ENCODE measurements at places on chromosomes 13 and 19.

DNA sequence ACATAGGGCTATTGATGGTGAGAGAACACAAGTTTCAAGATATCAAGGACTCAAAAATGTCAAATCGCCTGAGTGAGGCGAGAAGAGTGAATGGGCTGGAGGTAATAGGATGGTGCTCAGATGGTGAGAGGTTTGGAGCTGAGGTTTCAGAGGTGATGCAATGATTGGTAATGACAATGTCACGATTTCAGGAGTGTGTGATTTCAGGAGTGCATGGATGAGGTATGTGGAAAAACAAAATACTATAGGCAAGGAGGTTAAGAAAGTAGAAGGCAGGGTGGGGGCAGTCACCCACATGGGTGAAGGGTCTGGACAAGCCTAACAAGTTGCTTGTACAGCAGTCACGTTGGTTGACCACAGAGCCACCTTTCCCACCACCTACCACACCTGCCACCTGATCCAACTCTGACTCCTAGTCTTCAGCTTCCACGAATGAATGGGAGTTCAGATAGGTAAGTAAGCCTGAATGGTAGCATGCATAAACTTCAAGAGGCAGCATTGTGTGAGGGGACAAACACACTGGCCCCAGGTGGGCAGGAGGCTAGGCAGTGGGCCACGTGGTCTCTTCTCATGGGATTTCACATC is 71.5 kb downstream of the RUBCNL start:
- no peak for DNase-seq

DNA sequence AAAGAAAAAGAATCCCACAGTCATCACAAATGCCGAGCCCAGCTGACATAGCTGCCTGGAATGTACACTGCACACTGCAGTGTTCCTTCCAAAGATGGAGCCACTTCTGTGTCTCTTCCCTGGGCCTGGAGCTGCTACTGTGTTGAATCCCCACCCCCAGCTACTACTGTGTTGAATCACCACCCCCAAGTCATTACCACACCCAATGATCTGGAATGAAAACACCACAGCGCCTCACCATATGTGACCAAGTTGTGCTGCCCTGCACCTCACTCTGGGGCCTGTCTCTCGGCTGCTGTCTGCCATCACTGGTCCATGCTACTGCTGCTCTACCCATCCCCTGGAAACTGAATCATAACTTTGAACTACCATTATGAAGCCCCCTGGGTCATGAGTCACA is 861.2 kb downstream of the UQCRFS1 start:
- no peak for DNase-seq

DNA sequence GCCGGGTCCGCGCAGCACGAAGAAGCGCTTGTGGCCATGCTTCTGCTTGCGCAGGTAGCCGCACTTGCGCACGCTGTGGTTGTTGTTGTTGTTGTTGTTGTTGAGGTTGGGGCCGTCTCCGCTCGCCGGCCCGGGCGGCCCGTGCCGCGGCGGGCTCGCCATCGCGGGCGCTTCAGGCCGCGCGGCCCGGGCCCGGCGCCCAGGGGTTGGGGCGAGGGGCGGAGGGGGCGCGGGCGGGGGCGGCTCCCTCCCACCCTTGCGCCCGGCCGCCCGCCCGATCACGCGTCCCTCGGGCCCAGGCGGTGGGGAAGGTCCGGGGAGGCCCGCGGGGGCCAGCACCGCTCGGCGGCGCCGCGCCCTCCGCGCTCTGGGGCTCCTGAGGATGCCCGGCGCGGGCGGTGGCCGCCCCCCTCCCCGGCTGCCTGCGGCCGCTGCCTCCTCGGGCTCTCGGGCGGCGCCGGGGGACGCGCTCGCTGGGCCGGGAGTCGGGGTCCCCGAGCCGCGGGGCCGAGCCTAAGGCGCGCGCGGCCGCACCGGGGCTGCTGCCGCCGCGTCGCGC is 412 bp downstream of the IRS2 start:
- no peak for DNase-seq

DNA sequence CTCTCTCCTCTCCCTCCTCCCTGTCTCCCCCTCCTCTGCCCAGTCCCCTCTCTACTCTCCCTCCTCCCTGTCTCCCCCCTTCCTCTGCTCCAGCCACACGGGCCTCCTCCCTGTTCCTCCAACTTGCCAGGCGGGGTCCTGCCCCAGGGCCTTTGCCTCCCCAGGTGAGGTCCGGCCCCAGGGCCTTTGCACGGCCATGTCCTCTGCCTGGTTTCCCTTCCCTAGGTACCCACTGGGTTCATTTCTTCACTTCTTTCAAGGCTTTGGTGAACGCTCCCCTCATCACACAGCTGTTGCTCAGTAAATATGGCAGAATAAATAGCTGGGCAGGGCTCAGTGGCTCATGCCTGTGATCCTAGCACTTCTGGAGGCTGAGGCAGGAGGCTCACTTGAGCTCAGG is 21.2 kb downstream of the MISP start:
- DNase-seq: no peak

GRCh38 chr19:49069026-49069425 is 3.5 kb downstream of the KCNA7 start:
- no peak for DNase-seq

GRCh38 chr19:13541554-13541953 is 35.3 kb upstream of the CACNA1A start:
- no peak for DNase-seq

DNA sequence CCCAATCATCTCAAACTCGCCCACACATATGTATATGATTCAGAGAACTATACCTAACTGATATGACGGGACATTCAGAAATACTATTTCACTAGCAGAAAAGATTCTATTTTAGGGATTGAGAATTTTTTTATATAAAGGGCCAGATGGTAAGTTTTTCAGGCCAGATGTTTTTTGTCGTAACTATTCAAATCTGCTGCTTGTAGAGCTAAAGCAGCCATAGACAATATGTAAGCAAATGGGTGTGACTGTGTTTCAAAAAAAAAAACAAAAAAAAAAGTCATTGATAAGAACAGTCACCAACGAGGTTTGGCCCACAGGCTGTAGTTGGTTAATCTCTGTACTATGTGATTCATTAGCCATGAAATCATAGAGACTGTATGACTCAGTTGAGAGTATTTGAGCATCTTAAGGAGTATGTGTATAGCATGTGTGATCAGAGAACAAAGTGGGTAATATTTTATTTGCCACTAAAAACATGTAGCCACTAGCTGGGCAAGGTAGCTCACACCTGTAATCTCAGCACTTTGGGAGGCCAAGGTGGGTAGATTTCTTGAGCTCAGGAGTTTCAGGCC is 2724.7 kb downstream of the PCDH9 start:
- no peak for DNase-seq

DNA sequence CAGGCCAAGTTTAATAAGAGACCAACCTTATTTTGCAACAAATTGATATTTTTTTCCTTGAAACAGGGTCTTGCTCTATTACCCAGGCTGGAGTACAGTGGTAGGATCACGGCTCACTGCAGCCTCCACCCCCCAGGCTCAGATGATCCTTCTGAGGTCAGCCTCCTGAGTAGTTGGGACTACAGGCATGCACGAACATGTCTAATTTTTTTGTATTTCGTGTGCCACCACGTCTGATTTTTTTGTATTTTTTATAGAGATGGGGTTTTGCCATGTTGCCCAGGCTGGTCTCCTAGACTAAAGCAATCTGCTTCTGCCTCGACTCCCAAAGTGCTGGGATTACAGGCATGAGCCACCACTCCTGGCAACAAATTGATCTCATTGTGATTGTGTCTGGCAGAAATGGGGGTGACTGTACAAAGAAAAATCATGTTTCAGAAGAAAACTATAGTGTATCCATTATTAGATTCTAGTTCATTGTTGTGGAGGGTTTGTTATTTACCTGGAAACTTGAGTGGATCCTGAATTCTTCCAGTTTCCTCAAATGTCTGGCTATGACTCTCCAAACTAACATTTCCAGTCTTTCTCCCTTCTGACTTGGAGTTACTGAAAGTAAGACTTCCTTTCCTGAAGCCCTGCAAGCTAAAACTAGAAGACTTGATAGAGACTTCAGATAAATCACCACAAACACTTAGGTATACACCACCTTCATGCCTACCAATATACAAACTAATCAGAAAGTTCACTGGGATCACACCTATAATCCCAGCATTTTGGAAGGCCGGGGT is 17.3 kb upstream of the AKT2 start:
- no peak for DNase-seq

GRCh38 chr13:45565331-45565730 is 50.2 kb downstream of the ERICH6B start:
- no peak for DNase-seq

GRCh38 chr19:3034406-3034655 is 5.3 kb upstream of the TLE2 start:
- no peak for DNase-seq

- peak; percentile 68 for DNase-seq
These were observed at the start of gene TRMT1 for GRCh38 chr19:13116282-13117175. Gene TRMT1 (minus strand): TSS chr19:13116740. CDS start chr19:13116399, 341 bp downstream.

DNA sequence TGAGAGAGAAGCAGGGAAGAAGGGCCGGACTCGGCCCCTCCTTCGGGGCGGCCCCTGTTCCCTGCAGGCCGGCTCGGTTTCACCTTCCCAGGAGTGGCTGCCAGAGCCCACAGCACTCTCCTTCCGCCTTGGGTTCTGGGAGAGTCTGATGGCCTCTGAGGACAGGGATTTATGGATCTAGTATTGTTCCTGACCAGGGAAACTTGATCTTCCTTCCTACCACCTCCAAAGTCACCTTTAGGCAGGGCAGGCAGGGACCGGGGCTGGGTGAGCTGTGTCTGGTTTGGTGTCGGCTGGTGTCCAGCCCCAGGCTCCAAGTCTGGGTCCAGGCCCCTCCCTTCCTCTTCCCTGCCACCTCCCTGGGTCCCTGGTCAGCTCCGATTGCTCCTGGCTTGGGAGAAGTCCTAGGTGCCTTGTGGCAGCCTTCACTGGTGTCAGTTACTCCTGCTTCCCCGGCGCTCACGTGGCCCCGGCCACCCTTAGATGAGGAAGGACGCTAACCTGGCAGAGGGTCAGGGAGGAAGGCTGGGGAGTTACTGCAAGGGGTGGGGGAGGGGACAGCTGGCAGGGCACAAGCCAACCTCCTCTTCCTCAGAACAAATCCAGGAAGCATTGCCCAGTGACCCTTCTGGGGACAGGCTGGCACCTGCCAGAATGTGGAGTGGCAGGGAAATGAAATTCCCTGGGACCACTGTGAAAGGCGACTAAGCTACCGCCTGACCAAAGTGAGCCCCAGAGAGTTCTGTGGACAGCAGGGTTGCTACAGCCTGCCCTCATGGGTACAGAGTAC is 18.8 kb downstream of the RFX1 start:
- no peak for DNase-seq

- DNase-seq: no peak
These were observed 259.2 kb downstream of the RFC3 start for GRCh38 chr13:34076943-34077703.

DNA sequence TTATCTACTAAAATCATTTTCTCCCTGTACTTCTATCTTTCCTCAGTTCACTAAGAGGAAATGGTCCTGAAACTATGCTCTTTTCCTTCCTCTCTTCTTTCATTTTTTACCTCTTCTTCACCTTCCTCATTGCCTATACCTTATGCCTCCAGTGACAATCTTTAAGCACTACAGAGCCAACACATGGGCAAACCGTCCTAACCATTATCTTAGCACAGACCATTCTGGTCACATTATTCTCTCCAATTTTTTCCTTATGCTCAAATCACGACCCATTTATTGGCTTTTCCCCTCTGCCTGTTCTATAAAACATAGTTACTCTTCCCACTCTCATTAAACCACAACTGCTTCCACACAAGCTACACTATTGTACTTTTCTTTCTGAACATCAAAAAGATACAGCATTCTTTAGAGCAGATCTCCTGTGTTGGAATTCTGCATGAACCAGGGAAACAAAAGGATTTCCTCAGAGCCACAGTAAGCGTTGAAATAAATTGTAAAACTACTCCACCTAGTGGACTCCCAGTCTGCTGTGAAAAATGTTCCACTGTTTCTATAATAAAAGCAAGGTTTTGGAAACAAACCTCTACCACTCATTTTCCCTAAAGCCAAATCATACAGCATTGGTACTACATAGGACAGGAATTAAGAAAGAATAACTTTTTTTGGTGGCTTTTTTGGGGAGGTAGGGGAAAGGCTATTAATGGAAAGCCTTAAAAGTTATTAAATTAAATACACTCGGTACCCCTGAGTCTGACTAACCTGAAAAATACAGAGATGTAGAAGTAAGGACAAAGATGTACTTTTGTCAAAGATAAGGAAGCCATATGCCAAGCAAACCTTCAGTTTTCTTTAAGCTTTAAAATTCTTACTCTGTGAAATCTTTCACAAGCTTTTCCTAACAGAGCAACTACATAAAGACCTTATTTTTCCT is 19.5 kb downstream of the NUFIP1 start:
- no peak for DNase-seq

GRCh38 chr13:113401452-113402415 is 37.8 kb upstream of the GRTP1 start:
- DNase-seq: no peak

DNA sequence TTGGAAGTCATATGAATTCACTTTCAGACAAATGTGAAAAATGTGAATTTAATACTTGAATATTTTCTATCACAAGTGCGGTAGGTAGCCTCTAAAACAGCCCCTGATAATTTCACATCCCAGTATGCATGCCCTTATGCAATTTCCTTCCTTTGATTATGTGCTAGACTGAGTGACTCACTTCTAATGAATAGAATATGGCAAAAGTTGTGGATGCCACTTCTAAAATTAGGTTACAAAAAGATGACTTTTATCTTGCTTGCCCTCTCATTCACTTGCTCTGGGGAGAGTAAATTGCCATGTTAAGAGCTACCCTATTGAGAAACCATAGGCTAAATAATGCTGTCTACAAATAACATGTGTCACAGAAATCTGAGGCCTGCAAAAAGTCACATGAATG is 402.5 kb upstream of the PCDH9 start:
- no peak for DNase-seq

- no peak for DNase-seq
These were observed 10.4 kb upstream of the RASA3 start for GRCh38 chr13:114142640-114143490.

GRCh38 chr13:18993884-18994660 is 187.6 kb downstream of the TUBA3C start:
- DNase-seq: no peak

GRCh38 chr19:10478476-10478875 is 24.7 kb downstream of the KEAP1 start:
- DNase-seq: no peak

- peak; percentile 41 for DNase-seq
These were observed 8.7 kb upstream of the IGFL3 start for GRCh38 chr19:46133101-46133627.

DNA sequence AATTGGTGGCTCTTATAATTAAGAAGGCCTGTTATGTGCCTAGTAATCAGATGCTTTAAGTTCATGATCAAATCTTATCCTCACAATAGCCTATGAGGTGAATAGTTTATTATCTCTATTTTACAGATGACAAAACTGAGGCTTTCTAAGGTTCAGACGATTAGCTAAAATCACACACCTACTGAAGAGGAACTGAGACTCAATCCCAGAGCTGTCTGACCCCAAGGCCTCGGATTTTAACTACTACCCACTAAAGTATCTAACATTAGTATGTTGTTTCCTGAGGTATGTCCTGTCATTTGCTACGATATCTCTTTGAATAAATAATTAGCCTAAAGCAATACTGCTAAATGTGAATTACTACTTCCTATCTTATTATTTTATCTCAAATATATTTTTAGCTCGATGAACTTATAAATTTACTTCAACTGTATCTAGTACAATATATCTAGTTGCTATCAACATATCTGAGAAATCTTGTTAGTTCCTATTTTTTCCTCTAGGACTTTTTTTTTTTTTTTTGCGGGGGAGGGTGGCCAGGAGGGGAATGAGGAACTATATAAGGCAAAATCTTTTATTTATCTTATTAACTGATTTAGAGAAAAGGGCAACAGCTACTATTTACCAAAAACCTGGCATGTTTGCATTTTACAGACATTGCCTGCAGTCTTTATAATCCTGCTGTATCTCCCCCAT is 118.5 kb downstream of the ABCC4 start:
- no peak for DNase-seq

GRCh38 chr19:54421169-54421516 is 5.9 kb downstream of the TTYH1 start:
- no peak for DNase-seq

Measured in NCI-H1048 (cell line).